ENCODE measurements at places on chromosomes 5 and 9.

DNA sequence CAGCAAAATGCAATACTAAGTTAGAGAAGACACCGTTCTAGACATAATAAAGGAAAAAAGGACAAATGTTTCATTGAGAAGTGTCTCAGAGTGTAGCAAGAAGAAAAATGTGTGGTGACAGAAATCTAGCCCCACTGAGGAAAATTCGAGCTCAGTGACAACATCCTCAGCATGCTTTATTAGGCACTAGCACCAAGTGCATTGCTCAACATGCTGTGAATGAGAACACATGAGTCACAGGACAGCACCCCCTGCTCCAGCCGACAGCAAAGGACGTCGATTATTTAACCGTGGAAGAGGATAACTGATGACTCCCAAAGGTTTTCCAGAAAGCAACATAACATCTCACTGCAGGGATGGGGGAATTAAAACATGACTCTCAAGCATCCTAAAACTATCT lies 182.7 kb downstream of the GNAQ start:
- DNase-seq = no peak

DNA sequence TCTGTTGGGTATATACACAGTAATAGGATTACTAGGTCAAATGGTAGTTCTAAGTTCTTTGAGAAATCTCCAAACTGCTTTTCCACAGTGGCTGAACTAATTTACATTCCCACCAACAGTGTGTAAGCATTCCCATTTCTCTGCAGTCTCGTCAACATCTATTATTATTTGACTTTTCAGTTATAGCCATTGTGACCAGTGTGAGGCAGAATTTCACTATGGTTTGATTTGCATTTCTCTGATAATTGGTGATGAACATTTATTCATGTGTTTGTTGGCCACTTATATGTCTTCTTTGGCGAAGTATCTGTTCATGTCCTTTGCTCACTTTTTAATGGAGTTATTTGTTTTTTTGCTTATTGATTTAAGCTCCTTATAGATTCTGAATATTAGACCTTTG lies 596.2 kb upstream of the DAB2 start:
- DNase-seq = no peak

GRCh38 chr5:62343428-62343827 lies 37.4 kb downstream of the KIF2A start:
- DNase-seq = no peak

- DNase-seq = no peak
These were observed 774 bp upstream of the ADAMTS16 start for GRCh38 chr5:5139336-5139776.

- no peak for DNase-seq
These were observed 12.7 kb upstream of the ZCCHC7 start for GRCh38 chr9:37107701-37108100.

GRCh38 chr9:82651474-82651873 lies 411.5 kb downstream of the RASEF start:
- no peak for DNase-seq

DNA sequence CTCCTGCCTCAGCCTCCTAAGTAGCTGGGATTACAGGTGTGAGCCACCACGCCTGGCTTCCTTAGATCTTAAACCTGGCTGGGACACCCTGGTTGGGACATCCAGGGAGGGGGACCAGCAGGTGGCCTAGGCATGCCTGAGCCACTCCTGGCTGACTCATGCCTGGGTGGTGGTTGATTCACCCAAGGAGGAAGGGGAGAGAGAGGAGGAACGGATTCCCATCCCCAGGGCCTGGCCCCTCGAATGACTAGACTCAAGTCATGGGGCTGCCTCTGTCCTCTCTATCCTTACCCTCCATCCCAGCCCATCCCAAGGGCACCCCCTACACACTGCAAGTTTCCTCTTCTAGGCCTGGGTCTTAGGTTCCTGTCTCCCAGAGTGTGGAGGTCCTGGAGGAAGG lies 12.7 kb downstream of the EEIG1 start:
- DNase-seq = no peak

DNA sequence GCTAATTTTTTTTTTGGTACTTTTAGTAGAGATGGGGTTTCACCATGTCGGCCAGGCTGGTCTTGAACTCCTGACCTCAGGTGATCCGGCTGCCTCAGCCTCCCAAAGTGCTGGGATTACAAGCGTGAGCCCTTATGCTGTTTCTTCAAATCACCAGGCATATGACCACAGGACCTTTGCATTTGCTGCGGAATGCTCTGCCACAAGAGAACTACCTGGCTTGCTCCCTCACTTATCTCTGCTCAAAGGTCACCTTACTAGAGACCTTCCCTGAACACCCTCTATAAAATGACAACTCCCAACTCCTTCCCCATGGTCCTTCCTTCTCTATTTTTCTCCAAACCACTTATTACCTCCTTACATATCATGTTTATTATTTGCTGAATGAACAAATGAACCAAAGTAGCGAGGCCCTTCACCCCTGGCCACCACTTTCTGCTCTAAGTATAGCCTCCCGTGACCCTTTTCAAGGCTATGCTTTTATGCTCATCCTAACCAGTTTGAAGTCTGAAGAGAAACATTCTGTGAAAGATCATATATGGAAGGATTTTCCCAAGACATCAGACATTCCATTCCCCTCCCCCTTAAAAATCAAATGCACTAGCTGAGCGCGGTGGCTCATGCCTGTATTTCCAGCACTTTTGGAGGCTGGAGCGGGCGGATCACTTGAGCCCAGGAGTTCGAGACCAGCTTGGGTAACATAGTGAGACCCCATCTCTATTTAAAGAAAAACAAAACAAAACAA lies 1.3 kb downstream of the ZER1 start:
- no peak for DNase-seq

DNA sequence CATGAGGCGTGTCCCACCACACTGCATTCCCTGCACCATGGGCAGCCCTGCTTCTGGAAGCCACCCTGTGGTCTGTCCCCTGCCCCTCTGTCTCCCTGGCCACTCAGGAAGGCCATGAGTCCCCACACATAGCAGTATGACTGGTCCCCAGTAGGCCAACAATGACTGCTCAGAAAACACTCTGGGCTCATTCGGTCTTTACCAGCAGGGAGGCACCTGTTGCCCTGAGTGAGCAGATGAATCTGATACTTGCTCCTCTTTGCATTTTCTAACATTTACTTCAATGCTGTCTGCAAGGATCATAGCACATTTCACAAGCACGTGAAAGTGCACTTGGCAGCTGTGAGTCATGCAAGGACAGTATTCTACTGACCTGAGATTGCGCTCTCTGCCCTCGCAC lies 365.4 kb upstream of the IRX1 start:
- no peak for DNase-seq

- DNase-seq = no peak
These were observed 206.3 kb upstream of the GHR start for GRCh38 chr5:42216904-42217303.

DNA sequence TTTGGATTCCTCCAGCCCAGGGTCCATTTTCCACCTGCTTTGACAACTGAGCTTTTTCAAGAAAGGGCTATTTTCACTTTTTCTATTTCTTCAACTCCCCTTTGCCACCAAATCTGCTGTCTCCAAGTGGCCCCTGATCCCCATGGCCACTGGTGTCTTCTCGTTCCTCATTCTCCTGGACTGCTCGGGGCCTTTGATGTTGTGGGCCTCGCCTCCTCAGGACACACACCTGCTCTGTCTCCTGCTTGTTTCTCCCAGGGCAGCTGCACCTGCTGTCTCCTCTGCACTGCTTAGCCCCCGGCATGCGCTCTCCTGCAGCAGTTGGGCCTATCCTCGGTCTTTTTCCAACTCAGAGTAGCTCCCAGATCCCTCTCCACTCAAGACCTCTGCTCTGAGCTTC lies 16.3 kb upstream of the NANS start:
- no peak for DNase-seq

DNA sequence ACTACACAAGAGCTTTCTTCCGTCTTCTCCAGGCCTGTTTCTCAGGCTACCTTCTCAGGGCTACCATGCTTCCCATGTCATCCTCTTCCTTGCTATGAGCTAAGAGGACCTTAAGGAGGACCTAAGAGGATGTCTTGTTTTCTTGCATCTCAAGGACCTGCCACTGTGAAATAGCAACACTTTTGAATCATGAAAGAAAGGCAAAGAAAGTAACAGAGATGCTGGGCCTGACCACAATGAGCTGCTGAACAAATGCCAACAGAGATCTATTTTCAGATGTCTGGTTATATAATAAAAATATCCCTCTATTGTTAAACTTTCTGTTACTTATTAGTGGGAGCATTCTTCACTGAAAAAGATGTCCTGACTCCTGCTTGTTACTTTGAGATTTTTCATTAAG lies 36.7 kb upstream of the ANXA1 start:
- DNase-seq = no peak

DNA sequence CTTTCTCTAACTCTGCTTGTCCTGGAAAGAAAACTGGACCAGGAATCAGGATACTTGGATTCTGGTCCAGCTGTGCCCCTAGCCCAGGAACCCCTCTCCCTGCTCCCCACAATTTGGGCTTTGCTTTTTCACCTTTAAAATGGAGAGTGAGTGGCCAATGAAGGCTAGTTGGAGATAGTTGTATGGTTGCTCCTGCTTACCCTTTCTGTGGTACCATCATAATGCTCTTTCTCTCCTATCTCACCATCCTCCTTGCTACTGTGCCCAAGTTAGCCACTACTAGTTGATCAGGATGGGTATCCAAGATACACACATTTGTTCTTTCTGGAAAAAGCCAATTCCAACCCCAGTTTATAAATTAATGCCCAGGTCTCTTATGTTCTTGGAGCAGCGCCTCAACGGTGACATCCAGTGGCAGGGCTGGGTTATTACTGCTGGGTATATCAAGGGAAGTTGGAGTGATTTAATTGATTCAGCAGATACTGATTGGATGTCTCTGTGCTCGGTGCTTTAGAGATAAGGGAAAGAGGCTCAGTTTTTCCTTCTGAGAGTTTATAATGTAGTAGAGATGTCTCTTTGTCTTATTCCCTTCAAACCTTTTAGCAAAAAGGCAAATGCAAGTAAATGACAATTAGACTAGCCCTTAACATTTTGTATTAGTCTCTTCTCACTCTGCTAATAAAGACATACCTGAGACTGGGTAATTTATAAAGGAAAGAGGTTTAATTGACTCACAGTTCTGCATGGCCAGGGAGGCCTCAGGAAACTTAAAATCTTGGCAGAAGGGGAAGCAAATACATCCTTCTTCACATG lies 38.5 kb downstream of the FAXDC2 start:
- DNase-seq = peak; percentile 9

DNA sequence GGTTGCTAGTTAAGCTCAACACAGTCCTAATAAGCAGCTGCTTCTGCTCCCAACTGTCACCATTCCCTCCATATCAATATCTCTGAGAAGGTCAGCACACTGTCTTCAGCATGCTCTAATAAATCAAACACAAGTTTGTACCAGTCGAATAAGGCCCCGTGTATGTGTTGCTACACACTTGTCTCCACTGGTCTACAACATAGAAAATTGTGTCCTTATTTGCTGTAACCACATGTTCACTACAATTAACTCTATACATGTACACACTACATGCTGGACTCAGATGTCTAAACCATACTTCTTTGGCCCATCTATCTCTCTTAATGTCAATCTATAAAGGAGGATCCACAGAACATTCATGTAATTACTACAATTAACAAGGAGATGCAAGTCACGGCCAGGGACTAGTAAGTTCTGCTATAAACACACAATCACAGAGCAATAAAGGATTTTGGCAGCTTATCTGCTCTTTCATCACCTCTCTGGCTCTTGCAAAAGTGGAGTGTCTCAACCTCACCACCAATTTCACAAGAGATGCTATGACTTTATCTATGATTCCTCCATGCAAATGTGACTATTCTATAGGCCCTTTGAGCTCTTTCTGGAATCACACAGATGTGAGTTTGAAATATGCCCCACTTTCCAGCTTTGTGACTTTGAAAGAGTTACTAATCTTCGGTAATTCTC lies 143.9 kb downstream of the SEMA5A start:
- no peak for DNase-seq

- no peak for DNase-seq
These were observed 639.7 kb upstream of the C9orf72 start for GRCh38 chr9:28212979-28213378.

DNA sequence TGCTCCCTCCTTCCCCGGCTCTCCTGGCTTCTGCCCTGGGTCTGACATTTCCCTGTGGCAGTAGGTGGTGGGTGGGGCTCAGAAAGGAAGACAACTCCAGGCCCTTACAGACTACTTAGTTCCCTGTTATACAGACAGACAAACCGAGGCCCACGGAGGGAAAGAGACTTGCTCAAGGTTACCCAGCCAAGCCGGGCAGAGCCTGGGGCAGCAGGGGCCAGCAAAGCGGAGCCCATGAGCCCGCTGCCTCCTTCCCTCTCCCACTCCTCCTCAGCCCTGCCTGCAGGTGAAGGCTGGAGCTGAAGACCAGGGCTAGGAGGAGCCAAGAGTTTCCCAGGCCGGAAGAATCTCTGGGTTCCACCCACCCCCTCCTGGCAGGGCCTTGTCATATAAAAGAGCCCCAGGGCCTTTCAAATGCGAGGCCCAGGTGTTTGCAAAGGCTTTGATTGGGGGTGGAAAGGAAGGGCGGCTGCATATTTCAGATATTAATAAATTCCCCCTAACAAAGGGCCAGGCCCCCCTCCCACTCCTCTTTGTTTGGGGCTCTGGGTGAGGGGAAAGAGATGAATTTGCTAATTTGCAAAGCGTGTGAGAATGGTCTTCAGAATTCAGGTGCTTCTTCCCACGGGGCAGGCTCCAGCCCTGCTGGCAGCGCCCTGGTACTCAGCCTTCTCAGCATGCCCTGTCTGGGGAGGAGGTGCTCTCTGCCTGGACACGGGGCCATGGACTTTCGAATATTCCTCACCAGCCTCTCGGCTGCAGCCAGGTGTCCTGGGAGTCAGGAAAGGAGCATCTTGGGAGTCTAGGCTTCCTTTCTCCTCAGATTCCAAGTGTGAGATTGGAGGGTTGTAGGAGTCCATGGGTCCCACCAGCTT lies 21.5 kb downstream of the SLC6A7 start:
- no peak for DNase-seq

GRCh38 chr9:121939643-121940042 lies 153.5 kb downstream of the TTLL11 start:
- DNase-seq = no peak

- no peak for DNase-seq
These were observed 153.4 kb upstream of the TLX3 start for GRCh38 chr5:171155621-171156020.

DNA sequence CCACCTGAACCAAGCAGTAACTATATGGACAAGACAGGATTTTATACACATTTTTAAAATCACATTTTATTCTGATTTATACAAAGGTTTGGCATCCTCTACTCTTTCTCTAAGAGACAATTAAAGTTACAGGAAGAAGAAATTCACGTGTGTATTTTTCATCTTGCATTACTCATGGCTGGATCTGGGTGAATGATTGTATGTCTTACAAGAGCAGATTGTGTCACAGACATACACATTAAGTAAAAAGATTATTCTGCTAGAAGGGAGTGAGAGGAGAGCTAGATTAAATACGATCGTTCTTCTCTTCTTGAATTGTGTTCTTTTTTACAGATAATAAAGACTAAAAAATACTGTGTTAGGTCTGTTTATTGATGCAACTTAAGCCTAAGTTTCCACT lies 20.8 kb upstream of the CEP120 start:
- DNase-seq = no peak

GRCh38 chr9:134475011-134475790 lies 148.9 kb downstream of the RXRA start:
- no peak for DNase-seq
